Activated CD4-positive, alpha-beta T cell treated with anti-CD3 and anti-CD28 coated beads for 36 hours (primary cell): ENCODE measurements at places on chromosomes 1 and 21. TPM values are rescaled to one million over a fixed set of nuclear protein-coding genes. Genes with fewer than 3 reads are reported as not detected.

DNA sequence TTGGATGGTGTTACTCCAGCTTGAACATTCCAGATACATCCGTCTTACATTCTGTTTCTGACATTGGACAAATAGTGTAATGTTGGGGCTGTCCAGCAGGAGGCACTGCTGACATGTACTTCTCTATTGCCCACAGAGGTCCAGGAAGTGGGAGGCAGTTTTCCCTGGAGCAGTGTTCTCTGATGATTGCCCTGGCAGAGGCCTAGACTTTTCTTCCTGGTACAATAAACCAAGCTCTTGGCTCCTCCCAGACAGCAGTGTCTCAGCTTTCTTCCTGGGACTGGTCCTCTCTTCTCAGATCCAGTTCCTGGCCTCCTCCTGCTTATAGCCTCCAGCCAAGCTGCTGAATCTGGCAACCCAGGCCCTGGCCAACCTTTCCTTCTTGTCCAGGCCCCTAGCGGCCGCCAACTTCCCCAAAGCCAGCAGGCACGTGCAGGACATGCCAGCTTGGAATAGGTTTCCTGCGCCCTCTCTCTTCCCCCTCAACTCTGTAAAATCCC, 14.9 kb upstream of the IFNLR1 start:
- DNase-seq: peak; percentile 78

DNA sequence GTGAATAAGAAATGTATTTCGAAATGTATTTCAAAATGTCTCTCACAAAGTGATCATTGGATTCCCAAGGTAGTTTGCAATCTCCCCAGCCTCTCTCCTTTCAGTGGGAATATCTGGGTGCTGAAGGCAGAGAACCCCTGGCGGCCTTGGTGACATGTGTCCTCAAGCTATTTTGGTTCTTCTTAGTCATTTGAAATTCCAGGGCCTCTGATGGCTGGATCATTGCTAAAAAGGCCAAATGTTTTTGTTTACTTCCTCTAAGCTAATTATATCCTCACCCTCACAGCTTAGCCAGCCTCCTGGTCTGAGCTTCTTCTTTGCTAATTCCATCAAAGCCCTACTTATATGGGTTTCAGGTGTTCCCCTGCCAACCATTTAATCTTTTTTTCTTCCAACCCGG, 71.2 kb downstream of the LRRC40 start:
- no peak for DNase-seq

The VHLL gene
- total RNA-seq: 0.28 TPM

The OR2L13 gene
- not detected for total RNA-seq
